Activated T-cell treated with anti-CD3 and anti-CD28 coated beads for 4 hours (primary cell): ENCODE measurements at places on chromosomes 13 and 19.
A peak's percentile ranks its signal among the peaks of the same experiment; 100 is the strongest.

DNA sequence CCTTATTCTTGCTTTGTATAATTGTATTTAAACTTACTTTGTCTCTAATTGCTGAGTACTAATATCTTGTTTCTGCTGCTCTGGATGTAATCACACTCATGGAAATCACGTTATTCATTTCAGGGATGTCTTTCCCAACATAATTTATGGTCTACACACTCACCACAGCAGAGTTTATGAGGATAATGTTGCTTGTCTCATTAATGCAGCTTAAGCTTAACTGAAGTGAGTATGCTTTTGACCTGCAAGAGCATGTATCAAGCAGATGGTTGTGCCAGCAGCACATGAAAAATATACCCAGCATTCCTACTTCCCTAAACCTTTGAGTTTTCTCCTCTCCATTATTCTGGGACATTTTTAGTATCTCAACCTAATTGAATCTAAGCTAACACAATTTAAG is 1080.9 kb downstream of the SLITRK5 start:
- DNase-seq: no peak

DNA sequence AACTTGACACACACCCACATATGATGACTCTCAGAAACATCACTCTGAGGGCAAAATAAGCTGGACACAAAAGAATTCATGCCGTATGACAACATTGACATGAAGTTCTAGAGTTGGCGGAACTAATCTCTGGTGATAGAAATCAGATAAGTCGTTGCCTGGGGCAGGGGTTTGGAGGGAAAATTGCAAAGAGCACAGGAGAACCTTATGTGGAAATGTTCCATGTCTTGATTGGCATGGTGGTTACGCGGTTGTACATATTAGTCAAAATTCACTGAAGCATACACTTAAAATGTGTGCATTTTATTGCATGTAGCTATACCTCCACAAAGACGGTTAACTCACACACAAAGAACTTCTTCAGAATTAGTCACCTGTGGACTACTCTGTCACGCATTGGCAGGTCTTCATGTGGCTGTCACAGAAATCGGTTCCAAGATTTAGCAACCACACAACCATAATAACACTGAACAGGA is 137.8 kb upstream of the GJB6 start:
- DNase-seq: no peak

- no peak for DNase-seq
Measured at GRCh38 chr19:53878776-53879139, 3.2 kb upstream of the PRKCG start.

- DNase-seq: no peak
Measured at GRCh38 chr13:21901336-21901735, 230.5 kb downstream of the FGF9 start.

GRCh38 chr13:82136880-82137279 is 1745.4 kb downstream of the SLITRK1 start:
- DNase-seq: no peak

DNA sequence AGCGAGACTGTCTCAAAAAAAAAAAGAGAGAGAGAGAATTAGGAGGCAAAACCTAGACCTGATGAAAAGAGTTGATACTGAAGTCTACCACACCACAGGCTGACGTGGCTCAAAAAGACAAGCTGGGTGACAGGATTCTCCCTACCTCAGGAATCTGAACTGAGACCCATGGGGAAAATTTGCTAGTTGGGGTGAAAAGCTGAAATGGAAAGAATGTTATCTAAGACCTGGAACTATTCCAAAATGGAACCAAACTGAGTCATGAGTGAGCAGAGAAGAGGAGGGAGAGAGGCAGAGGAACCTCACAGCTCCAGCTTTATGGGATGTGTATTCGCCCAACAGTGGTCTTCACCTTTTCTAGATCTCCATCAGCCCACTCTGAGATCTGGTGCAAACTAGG is 11.7 kb downstream of the SMG9 start:
- no peak for DNase-seq

DNA sequence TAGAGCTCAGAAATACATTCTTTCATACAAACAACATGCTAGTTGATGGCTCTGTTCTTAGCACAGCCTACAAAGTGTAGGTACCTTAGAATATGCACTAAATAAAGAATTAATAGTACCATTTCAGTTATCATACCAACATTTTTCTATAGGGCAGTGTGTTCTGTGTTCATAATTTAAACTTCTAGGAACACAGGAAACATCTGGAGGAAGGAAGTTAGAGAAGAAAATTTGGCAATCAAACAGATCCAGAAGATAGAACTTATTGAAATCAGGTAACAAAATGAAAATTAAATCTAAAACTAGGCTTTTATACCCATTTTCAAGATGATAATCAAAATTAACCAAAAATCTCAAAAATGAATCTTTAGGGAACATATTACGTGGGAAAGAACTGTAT is 527.5 kb downstream of the DCT start:
- DNase-seq: no peak

GRCh38 chr13:74288361-74288911 is 154.2 kb upstream of the KLF12 start:
- DNase-seq: peak; percentile 1

DNA sequence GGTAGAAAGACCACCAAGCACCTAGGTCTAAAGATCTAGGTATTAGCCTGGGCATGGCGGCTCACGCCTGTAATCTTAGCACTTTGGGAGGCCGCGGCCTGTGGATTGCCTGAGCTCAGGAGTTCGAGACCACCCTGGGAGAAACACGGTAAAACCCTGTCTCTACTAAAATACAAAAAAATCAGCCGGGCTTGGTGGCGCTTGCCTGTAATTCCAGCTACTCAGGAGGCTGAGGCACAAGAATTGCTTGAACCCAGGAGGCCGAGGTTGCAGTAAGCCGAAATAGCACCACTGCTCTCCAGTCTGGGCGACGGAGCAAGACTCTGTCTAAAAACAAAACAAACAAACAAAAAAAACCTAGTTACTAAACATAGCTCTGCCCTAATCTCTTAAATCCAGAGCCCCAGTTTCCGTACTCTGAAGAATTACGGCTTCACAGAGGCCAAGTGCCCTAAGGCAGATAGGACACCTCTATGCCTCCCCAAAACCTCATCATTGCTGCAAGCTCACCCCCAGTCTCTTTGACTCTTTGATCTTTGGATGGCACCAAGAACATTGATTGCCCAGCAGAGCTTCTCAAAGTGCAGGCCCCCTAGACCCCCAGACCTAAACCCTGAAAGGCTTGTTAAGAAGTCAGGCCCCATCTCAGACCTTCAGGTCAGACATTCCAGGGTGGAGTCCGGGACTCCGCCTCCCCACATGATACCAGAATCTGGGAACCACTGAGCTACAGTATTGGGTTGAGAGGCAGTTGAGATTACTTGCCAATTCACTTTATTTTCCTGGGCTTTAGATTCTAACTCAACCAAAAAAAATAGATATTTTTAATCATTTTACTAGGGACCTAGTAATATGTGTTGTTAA is 2.8 kb downstream of the COL4A2 start:
- no peak for DNase-seq

GRCh38 chr19:13376537-13376936 is 129.7 kb downstream of the CACNA1A start:
- DNase-seq: no peak

DNA sequence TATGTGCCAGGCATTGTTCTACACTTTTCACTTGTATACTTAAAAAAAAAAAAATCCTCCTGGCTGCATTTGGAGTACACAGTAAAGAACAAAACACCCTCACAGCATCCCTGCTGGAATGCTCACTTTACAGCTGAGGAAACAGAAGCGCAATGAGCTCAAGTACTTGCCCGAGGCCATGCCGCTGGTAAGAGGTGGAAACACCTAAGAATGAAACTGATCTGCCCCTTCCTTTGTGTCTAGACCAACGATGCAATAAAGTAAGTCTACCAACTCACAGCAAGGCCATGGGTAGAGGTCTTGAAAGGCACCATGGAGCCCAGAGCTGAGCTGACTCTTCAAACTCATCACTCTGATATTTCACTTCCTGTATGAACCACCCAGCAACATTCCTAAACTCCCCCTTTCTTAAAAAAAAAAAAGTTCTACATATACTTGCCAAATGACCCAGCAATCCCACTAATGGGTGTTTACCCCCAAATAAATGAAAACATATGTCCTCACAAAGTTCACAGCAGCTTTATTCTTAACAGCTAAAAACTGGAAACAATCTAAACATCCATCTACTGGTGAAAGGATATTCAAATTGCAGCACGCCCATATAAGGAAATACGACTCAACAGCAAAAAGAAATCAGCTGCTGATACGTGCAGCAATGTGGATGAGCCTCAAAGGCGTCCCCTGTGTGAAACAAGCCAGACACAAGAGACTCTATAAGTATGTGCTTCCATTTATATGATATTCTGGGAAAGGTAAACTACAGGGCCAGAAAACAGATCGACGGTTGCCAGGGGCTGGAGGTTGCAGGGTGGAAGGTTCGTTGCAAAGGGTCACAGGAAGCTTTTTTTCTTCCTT is 236.6 kb upstream of the MAB21L1 start:
- DNase-seq: no peak

DNA sequence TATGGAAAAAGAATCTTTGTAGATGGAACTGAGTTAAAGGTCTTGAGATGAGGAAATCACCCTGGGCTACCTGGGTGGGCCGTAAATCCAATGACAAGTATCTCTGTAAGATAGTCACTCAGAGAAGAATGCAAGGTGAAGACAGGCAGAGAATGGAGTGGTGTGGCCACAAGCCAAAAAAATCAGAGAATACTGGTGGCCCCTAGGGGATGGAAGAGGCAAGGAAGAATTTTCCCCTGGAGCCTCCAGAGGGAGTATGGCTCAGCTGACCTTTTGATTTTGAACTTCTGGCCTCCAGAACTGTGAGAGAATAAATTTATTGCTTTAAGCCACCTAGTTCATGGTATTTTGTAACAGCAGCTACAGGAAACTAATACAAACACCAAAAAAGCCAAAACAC is 32.7 kb upstream of the CSNK1A1L start:
- no peak for DNase-seq

DNA sequence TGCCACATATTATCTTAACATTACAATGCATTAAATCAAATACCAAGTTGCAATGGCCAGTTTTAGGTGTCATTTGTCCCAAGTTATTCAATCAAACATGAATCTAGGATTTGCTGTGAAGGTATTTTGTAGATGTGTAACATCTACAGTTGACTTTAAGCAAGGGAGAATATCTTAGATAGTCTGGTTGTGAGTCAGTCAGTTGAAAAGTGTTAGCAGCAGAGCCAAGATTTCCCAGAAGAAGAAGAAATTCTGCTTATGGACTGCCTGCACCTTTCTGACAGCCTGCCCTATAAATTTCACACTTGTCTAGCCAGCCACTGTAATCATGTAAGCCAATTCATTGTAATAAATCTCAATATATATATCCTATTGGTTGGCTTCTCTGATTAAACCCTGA is 41.3 kb upstream of the INTS6 start:
- no peak for DNase-seq

DNA sequence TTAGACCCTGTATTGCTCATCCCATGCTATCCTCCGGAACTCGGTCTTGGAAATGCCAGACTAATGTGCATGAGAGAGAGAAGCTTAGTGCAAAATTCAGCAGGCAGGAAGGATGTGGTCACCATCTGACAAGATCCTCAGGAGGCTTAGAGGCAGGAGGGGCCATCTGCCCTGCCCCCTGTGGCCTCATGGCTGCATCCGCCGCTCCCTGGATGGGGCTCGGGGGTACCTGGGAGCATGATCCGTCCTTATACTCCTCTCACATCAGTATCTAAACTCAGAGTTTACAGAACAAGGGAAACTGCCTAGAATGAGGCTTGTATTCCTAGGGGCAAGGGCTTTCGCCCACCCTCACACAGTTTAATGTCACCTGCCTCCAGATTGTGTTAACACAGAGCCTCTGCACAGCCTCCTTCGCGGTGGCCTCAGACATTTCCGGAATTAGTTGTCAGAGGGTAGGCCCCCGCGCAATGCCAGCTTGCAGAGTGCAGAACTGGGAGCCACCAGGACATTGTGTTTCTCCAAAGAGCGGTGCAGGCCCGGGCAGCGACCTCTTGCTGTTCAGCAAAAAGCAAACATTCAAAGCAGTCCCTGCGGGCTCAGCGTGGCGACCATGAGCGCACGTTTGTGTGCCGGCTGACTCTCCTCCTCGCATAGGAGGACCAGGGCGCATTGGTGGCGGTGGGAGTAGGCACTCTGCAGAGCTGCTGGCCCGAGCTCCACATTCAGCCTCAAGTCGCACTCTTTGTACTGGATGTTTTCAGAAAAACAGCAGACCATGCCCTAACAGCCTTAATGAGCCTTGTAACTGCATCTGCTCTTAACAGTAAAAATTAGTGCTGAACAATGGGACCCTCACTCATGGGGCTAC is 39.1 kb downstream of the GPR12 start:
- peak; percentile 12 for DNase-seq

DNA sequence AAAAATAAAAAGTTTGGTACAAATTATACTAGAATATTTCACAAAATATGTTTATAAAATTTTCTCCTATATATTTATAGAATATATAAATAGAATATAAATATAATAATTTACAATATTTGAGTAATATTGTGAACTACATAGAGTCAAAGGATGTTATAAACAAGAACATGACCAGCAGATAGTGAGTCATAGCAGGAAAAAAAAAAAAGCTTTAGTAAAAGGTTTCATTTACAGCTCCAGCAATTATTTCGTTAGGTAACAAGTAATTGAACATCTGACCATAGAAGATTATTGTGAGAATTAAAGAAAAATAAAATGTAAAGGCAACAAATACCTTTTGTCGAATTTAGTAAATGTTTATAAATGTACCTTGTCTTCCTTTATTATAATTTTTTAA is 864.1 kb downstream of the PCDH17 start:
- no peak for DNase-seq

GRCh38 chr13:32423592-32423991 is 4.3 kb downstream of the N4BP2L1 start:
- no peak for DNase-seq

DNA sequence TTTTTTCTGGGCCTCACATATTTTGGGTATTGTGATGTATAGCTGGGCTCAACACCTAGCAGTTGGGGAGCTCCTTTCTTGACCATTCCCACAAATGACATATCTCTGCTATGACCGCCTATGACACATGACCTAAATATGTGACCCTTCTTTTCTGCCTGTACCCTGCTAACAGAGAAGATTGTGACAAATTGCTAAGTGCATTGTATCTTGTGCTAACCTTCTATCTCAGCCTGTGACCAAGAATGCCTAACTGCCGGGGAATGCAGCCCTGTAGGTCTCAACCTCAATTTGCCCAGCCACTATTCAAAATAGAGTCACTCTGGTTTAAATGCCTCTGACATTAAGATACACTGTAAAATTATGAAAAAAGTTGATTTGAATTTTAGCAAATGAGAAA is 6.8 kb upstream of the ZNF429 start:
- DNase-seq: no peak
